ENCODE measurements at places on chromosomes 3 and 15. TPM values are rescaled to one million over a fixed set of nuclear protein-coding genes. Genes with fewer than 3 reads are reported as not detected.

Gene DET1
- 7.6 TPM for total RNA-seq

Gene SERPINI2
- total RNA-seq: not detected

Gene IQCF5
- total RNA-seq: not detected

Gene HRG
- total RNA-seq: not detected

Gene CLPX
- total RNA-seq: 58.3 TPM

Gene BLM
- total RNA-seq: 35.9 TPM

Gene ZKSCAN7
- 1.8 TPM for total RNA-seq

Gene VGLL4
- 26.2 TPM for total RNA-seq

Gene CNTN6
- total RNA-seq: 0.07 TPM

Gene GPR160
- 1.0 TPM for total RNA-seq

All from left ventricle myocardium superior (tissue), 1 donor.